ENCODE measurements at places on chromosomes 3 and 15.

GRCh38 chr15:100464888-100465287, 63.9 kb downstream of the CERS3 start:
- DNase-seq = peak; percentile 21

GRCh38 chr3:175070946-175071345, 211.8 kb downstream of the NAALADL2 start:
- DNase-seq = no peak

GRCh38 chr3:185572183-185572582, 13.9 kb upstream of the SENP2 start:
- no peak for DNase-seq

GRCh38 chr15:77457905-77458265, 37.2 kb downstream of the HMG20A start:
- DNase-seq = no peak

- no peak for DNase-seq
These were observed 95.0 kb upstream of the CGNL1 start for GRCh38 chr15:57281321-57281720.

- no peak for DNase-seq
These were observed 2.2 kb downstream of the ICE2 start for GRCh38 chr15:60476713-60477112.

- no peak for DNase-seq
These were observed 34.1 kb downstream of the SHC4 start for GRCh38 chr15:48929661-48930060.

- no peak for DNase-seq
These were observed 99.7 kb upstream of the LRRC3B start for GRCh38 chr3:26522919-26523318.

DNA sequence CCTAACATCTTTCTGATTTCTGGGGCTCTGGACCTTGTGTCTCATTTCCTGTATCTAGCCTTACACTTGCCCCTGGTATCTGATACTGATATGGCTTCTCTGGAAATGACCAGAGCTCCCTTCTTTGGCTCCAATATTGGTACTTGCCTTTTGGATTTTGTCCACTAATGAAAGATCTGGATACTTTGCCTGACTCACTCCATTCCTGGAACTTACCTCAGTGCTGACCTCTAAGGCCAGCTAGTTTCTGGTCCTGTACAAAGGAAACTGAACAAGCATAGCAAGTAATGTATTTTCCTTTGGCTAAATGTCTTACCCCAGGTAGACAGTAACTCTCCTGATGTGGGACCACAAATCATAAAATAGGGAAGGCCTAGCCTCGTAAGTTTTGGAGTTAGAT, 93.8 kb upstream of the SLC4A7 start:
- DNase-seq = no peak

- no peak for DNase-seq
These were observed 20.9 kb downstream of the NEK11 start for GRCh38 chr3:131047582-131047981.

DNA sequence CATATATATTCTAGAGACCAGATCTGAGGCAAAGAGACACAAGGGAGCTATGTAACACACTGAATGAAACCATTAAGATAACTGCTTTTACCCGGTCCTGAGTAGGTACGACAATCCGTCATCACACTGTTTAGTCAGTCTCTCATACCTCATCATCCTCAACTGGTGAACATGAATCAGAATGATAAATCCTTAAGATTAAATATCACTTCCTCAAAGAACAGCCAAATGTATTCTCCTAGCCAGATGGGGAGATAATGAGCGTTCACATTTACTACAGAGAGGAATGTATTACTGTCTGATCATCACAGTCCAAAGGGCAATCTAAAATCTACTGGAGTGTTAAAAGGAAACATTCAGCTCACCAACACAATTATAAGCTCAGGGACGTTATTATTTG, 319.4 kb upstream of the STAC start:
- no peak for DNase-seq

DNA sequence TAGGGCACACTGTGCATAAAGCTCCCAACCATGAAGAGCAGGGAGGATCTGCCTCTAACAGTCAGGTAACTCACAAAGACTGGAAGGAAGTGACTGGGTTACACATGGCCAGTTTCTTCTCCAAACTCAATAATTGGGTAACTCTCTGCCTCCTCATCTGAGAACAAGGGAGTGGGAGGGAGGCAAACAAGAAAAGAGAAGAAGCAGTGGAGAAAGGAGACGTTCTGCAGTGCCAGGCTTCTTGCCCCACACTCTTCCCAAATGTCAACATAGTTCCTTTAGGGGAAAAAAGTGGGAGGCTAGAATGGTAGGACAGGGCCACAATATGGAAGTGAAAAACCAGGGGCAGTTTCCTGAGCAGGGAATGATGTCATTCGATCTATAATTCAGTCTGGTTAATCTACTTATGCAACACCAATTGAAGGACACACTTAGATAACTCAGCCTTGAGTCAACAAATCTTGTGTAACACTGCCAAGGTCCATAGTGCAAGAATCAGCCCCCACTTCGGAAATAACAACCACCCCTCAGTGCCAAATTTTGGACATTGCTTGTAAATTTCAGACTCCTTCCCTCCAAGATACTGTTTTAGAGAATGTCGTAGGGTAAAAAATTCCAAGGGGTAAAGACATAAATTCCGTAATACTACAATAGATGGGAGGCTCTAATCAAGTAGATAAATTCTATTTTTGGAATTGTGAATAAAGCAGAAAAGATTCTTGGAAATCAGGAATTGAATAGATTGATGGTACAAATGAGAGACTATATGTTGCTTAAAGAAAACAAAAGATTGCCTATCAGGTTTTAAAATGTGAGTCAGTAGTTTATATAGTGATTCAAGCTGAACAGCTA, 143.0 kb downstream of the LPP start:
- no peak for DNase-seq

DNA sequence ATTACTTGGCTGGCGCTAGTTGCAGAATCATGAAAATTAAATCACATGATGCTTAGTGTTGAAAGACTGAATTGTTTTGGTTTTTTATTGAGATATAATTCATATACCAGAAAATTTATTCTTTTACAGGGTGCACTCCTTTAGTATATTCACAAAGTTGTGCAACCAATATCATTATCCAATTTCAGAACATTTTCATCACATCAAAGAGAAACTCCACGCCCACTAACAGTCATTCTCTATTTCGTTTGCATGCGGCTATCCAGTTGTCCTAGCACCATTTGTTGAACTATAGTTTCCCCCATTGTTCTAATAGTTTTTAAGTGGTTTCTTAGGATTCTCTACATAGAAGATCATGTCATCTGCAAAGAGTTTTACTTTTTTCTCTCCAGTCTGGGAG, 3.7 kb downstream of the EHD4 start:
- DNase-seq = no peak
